Choroid plexus epithelial cell (primary cell): ENCODE measurements at places on chromosomes 1 and 21.

- DNase-seq = peak; percentile 57
Measured at GRCh38 chr1:64861611-64862010, 104.7 kb downstream of the JAK1 start.

- DNase-seq = peak; percentile 66
Measured at GRCh38 chr1:26094677-26095383, 16.8 kb upstream of the PDIK1L start.

- DNase-seq = peak; percentile 51
Measured at GRCh38 chr1:201391651-201392511, 7.2 kb downstream of the LAD1 start.

DNA sequence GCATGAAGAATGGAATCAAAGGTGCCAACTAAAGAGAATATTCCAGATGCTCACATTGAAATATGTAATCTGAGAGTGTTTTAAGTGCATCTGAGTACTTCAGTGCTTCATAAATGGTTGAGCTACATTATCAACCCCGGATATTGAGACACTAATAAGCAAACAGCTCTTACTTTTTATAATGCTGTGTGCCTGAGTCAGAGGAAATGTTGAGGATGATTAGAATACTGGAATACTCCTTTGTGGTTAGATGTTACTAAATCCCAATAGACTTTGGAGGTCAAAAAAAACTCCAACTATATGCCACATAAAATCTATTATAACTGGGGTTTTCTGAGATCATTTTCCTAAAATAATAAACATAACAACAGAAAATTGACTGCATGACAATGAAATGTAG is 12.5 kb upstream of the KCNA3 start:
- peak; percentile 16 for DNase-seq

DNA sequence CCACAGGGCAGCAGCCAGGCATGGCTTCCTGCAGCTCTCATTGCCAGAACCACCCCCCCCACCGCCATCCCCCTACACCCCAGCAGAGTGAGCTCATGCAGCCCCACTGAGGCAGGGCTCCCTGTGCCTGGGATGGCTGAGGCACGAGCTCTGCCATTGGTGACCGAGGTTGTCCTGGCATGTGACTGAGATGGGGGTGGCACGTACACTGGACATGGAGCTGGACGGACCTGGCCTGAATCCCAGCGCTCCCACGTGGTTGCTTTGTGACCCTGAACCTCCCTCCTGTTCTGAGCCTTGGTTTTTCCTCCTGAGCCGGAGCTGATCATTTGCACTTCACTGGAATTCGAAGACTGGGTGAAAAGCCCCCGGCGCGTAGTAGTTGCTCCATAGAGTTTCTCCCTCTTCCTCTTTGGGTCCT is 28.3 kb downstream of the ALPL start:
- no peak for DNase-seq

DNA sequence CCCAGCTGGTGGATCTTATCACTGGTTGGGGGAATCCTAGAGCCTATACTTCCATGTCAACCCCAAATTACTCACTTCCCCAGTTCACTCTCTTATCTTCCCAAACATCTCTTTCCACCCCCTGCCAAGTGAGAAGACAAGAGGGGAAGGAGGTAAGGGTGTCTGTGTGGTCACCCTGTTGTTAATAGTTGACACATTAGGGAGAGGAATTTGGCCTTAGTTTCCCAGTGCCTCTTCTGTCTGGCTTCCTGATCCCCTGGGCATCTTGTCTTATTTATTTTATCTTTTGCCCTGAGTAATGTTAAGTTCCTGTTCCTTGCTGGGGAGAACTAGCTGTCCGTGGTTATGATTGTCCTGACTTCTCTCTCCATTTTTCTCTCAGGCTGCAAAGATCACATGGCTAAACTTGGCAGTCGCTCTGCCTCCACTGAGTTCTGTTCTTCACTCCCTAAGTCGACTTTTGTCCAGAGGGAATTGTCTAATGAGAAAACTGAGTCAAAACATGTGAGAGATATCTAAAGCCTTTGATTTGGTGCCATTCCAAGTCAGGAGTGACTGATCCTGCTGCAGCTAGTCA is 157.1 kb upstream of the SYT6 start:
- DNase-seq = peak; percentile 74

- no peak for DNase-seq
Measured at GRCh38 chr1:13407811-13408210, 2.4 kb upstream of the PRAMEF20 start.

DNA sequence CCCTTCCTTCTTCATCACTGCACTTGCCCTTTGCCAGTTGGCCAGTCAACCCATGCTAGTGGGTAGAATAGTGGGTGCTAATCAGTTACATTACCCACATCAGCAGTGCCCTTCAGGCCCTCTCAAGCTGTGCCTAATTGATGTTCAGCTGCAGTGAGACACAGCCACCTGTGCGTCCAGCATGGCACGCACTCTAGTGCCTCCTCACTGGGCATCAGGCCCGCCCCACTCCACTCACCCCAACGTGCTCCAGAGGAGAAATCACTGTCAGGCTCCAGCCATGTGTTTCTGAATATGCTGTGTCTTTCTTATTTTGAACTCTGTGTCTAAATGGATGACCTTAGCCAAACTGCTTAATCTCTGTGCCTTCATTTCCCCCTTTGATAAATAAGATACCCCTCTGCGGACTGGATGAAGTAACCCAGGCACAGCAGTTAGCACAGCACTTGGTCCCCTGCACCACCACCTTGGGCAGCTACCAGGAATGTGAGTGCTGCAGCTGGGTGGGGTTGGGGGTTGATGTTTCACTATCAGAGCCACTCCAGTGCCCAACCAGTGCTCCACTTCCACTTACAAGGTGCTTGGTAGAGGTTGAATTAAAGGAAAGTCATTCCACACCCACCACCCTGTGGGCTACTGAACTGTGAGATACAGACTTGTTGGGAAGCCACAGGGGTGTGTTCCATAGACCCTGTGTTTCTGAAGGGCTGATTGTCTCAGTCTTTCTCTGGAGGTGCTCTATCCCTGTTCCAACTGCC is 8.9 kb upstream of the ADORA3 start:
- DNase-seq = no peak

DNA sequence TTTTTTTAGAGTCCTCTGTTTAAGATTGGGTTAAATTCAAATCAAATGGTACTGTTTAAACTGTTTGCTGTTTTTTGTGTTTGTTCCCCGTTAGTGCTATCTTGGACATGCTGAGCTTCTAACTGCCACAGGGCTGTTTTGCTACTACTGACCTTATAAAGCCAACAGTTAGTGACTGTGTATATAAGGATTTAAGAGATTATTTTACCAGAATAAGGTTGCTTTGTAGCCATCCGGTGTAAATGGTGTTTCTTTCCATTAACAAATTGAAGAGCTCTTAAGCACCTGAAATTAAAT is 37.0 kb downstream of the ZNF281 start:
- DNase-seq = no peak

DNA sequence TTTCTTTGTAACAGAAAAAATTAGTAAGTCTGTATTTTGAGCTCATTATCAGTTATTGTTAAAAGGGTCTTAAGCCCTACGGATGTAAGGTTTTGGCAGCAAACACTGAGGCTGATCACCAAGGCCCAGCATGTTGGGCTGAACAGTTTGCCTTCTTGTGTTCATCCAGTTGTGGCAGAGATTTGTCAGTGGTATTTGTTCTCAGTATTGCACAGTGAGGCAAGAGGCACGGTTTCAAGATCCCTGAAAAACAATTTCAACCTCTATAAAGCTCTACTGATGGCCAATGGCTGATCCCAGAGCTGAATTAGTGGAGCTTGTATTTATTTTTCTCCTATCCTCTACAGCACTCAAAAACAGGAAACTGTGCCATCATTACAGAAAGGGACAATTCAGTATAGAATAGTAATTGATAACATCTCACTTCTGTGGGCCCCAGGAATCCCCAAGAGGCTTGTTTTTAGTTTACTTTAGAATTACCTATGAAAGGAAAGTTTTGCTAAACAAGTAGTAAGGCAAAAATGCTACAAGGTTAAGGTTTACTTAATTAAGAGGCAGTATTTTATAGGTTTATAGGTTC is 191.8 kb upstream of the RAB4A start:
- DNase-seq = no peak

- no peak for DNase-seq
Measured at GRCh38 chr1:166933140-166933539, 42.2 kb downstream of the ILDR2 start.

DNA sequence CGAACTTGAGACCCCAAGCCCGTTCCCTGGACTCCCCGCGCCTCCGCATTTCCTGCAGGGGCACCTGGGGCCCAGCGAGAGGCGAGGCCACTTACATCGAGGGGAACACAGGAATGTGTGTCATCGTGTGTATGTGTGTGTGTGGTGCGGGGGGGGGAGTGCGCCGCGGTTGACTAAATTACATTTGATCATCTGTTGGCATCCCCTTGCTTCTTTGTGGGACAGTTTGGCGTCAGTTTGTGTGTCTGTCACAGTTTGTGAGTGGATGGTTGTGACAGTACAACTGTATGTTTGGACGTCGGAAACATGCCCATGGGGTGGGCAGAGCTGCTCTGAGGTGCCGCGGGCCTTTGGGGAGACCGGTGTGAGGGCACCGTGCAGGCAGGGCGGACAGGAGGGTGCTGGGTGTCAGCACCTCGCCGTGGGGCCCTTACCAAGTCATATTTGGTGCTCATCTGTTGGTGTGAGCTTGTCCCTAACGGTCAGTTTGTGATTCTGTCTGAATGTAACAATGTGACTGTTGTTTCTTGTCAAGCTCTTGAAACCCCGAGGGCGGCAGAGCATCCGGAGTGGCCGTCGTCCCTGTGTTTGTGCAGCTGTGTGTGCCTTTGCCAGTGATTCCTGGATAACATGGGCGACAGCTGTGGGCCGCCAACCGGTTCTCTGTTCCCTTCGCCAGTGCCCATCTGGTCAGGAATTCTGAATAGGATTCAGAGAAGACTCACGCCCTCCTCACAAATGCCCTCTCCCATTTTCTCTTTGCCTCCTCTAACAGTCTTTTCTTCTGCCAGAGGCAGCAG is 899 bp downstream of the OPRD1 start:
- no peak for DNase-seq

- DNase-seq = no peak
Measured at GRCh38 chr1:102120910-102121309, 124.2 kb upstream of the OLFM3 start.

- no peak for DNase-seq
Measured at GRCh38 chr1:3403388-3404231, 50.9 kb upstream of the ARHGEF16 start.
